ENCODE measurements at places on chromosomes 6 and 20.

DNA sequence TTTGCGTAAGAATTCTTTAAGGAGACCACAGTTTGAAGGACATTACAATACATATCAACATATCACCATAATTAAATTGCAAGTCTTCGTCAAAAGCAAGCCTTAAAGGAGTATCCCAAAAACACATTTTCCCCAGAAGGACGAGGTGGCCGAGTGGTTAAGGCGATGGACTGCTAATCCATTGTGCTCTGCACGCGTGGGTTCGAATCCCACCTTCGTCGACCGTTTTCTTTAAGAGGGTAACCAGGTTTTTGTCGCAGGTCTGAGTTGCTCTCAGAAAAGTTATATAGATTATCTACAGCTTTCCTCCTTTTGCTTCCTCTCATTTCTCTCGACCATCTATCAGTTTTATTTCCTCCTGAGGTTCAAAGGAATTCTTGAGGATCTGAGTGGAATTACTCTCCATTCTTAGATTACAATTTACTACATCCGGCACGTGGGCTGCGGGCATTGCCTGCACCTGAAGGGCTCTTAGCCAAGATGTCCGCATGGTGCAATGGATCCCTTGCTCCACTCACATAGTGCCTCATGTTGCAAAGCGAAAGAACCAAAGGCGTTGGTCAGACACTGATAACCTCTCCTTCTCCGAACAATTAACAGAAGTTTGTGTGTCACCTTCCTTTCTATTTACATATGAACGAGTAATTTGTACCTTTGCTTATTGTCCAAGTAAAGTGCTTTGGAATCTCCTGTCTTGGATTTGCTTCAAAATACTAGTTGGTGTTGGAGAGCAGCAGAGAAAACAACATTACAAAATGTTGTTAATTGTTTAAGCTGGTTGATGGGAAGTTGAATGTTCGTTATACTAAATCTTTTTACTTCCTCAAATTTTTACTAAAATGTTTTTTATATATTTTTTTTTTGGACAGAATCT lies 14.0 kb downstream of the POM121L2 start:
- DNase-seq = peak; percentile 61

DNA sequence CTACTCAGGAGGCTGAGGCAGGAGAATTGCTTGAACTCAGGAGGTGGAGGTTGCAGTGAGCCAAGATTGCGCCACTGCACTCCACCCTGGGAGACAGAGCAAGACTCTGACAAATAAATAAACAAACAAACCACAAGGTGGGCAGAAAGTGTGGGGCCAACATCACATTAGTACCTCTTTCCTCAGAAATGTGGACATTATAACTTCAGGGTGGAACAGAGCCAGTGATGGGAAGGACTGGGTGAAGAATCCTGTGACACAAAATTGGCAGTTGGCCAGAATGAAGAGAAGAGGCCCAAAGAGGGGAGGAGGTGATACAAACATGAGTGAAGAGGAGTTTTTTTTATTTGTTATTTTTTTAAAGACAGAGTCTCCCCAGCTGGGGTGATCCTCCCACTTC lies 50.6 kb downstream of the NUP153 start:
- peak; percentile 55 for DNase-seq

- DNase-seq = peak; percentile 78
These were observed 28.0 kb upstream of the PTGIS start for GRCh38 chr20:49595811-49596561.

- peak; percentile 17 for DNase-seq
These were observed 93.5 kb downstream of the DTNBP1 start for GRCh38 chr6:15569035-15569995.

DNA sequence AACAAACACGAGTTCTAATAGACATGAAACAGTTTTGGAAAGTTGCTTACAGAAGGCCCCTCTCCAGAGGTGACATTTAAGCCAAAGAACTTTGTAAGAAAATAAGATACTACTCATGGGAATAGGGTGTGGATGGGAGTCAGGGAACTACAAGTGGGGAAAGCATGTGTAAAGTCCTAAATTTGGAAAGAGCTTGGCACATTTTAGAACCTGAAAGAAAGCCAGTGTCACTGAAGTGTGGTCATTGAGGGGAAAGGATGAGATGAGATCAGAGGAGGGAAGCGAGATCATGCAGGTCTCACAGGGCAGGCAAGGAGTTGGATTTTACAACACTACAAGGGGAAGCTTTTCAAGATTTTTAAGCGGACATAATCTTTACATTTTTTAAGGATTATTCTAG lies 38.0 kb downstream of the VGLL2 start:
- DNase-seq = no peak

DNA sequence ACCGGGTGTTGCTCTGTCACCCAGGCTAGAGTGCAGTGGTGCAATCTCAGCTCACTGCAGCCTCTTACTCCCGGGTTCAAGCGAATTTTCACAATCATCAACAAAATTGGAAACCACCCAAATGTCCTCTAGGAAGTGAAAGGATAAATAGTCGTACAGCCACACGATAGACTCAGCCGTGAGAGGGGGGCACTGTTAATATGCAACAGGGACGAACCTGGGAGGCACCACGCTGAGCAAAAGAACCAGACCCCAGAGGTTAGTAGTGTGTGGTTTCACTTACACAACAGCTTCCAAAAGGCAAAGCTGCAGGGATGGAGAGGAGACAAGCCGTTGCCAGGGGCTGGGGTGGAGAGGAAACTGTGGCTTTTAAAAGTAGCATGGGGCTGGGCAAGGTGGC lies 30.1 kb upstream of the NTSR1 start:
- peak; percentile 12 for DNase-seq

- DNase-seq = no peak
These were observed 38.4 kb downstream of the ANKRD6 start for GRCh38 chr6:89471287-89471867.

- DNase-seq = no peak
These were observed 155.5 kb downstream of the PTPRK start for GRCh38 chr6:128364766-128365519.

DNA sequence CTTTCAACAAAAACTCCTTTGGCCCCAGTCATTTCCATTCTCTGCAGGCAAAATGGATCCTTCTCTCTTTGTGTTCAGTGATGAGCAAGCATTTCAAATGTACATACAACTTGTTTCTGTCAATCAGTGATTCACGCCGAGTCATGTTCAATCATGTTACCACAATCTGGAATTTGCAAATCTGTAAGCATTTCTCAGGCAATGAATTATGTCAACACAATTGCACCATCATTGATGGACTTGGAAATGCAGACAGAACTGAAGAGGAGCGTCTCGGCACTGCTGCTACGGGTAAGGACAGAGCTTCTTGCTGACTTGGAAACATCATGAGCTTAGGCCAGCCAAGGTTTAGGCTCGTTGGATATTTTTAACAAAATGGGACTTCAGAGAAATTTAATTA lies 132.8 kb upstream of the AGPAT4 start:
- DNase-seq = peak; percentile 96

DNA sequence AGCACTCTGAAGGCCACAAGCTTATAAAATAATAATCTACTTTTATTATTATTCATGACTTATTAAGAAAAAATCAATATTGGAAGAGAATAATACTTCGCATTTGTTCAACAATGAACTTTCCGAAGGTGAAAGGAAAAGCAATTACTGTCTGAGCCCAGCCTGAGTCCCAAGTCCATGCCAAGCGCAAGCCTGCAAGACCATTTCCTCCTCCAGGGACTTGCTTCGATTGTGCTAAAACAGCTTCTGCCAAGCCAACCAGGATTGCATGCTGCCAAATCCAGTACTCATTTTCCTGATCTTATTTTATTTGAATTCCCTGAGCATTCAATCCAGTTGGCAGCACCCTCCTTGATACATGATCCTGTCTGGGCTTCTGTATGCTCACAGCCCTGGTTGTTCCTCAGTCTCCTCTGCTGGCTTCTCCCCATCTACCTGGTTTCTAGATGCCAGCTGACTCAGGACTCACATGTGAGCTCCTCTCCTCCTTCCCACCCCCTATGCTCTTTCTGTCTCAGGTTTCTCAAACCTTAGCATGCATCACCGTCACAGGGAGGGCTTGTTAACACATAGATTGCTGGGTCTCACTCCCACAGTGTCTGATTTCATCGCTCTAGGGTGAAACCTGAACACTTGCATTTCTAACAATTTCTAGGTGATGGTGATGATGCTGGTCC lies 55.9 kb upstream of the PSMF1 start:
- no peak for DNase-seq

- peak; percentile 81 for DNase-seq
These were observed 4.6 kb upstream of the RAE1 start for GRCh38 chr20:57346477-57346876.

GRCh38 chr6:135520781-135521180 lies 23.2 kb upstream of the AHI1 start:
- peak; percentile 50 for DNase-seq

DNA sequence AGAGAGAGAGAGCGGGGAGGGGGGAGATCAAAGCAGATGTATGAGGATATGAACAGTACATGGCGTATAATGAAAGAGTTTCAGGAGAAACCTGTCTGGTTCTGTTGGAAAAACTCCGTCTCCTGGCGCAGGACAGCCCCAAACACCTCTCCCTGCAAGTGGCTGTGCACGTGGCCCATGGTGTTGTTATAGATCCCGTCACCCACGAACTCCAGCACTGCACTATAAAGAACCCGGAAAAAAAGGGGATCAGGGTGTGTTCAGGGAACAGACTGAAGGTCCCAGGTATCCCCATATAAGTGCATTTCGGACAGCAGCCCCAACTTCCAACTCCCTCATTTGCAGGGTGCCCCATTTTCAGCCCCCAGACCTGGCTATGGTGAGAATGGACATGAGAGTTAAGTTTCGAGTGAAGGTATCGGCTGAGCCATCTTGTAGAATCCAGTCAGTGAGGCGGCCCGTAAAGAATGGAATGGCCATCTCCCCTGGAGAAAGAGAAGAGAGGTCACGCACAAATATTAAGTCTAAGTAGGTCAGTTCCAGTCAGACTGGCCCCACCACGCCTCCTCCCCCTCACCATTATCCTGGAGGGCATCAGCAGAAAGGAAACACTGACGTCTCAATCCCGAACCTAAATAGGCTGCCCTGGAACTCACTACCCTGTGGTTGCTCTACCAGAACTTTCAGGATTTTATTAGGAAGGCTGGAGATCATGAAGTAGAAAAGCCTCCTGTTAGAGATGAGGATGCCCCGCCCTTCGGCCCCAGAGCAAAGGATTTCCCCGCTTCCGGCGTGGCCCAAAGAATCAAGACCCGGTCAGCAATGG lies 1.3 kb downstream of the TAP1 start:
- DNase-seq = no peak

DNA sequence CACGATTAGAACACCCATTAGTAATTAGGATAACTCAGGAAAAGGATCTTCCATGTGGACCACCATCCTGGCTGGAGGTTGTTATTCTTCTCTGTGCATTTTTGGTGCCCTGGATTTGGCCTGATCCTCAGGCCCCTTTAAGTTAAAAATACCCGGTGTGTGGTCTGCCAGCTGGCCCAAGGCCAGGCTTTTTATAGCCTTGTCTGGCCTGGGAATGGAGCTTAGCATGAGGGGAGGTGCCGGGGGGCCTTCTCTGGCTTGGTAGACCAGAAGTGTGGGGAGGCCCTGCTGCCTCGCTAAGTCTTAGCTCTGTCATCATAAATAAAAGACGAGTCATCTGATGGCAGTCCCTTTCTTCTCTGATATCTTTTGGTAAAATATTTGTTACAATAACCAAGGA lies 71.4 kb downstream of the ARID1B start:
- DNase-seq = peak; percentile 66

GRCh38 chr6:20340068-20340848 lies 61.4 kb upstream of the E2F3 start:
- DNase-seq = no peak

DNA sequence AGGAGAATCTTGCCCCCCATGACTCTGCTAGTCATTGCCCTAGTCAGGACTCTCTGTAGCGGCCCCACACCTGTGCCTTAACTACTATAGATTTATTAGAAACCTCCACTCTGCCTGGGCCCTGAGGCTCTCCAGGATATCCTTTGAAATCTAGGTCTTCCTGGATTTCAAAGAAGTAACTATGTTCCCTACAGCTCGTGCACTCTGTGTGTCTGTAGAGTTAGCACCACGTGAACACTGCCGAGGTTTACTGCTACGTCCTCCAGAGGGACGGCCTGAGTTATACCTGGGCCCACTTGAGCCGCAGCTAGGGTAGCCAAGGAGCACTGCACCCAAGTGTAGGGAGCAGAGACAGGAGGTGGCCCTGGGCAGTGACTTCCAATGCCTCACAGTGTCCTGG lies 19.8 kb downstream of the GLP1R start:
- no peak for DNase-seq

GRCh38 chr6:169668203-169668847 lies 33.5 kb downstream of the WDR27 start:
- DNase-seq = no peak

DNA sequence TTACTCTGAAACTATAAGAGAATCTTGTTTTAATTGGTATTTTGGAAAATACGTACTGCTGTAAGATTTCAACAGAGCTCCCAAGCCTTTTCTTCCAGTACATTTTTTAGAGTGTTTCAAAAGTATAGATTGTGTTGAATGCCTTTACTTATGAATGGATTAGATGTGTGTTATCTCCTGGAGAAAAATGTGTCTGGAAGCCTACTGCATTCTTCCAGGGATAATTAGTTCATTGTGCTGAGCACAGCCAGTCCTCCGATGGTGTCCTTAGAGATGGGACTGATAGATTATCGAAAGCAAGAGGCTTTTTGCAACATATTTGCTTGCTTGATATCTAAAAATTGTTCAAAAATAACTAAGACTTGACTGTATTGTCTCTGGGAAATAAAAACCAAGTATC lies 114.2 kb downstream of the PLEKHG1 start:
- DNase-seq = no peak

DNA sequence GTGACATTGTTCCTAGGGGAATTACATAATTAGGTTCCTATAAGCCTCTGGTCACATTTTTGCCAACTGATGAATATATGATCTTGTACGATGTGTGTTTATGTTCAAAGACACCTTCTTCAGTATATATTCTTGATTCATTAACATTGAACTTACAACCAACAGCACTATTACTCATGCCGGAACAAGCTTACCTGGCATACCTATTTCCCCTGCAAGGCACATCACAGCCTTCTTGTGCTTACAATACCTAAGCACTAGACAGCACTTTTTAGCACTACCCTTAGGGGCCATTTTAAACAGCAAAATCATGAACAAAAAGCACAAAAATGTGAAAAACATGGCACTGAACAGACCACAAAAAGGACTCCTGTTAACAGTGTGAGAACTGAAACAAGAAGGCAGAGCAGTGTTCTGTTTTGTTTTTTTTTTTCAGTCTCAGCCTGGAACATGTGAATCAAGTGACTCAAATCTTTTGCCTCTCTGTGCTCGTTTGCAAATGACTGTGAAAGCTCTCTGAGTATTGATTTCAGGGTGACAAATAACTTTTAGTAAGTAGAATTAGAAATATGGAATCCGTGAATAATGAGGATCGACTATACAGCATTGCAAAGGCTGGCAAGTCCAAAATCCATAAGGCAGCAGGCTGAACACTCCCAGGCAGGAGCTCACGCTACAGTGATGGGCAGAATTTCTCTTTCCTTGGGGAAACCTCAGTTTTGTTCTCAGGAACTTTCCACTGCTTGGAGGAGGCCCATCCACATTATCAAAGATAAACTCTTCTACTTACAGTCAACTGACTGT lies 102.3 kb upstream of the TSHZ2 start:
- DNase-seq = no peak

- DNase-seq = no peak
These were observed 802.3 kb downstream of the MAFB start for GRCh38 chr20:39886650-39887190.

All from choroid plexus epithelial cell (primary cell).